Right renal cortex interstitium (tissue), 3 donors: ENCODE measurements at places on chromosomes 2 and 18. TPM values are rescaled to one million over a fixed set of nuclear protein-coding genes. Genes with fewer than 3 reads are reported as not detected.

DNA sequence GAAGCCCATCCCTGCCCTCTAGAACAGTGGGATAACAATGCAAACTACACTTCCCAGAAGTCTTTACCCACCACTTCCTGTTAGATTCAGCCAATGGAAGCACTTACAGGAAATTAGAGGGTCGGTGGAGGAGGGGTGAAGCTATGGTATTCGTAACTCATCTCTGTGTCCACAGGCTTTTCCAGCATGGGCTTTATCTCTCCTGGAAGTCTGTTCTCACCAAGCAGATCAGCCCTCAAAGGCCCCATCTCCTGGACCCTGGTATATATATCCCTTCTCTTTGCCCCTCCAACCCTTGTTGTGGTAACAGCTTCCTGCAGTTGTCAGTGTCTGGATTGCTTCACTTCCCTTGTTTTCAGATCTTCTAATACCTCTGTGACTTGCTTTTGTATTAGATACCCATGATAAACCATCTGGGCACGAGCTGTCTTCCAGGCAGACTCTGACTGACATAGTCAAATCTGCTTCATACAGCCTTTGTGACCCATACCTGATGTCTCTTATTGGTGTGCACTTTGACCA, 475.0 kb upstream of the POU3F3 start:
- DNase-seq: peak; percentile 46

DNA sequence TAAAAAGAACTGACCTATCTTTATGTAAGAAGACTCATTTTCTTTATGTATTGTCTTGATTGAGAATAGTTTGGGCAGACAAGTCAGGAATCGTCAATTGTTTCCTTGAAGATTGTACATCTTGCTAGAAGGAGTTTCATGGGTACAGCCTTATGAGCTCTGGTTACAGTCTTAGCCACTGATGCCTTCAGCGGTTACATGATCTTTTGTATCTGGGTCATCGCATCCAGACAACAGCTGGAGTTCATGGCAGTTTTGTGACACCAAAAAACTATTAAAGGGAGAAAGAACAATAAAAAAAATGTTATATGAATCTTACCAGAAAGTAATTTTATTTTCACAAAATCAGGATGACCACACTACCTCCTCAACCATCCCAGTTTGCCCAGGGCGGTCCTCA, 520.5 kb upstream of the CDH7 start:
- DNase-seq: peak; percentile 24

The CBLN2 gene
- 10.1 TPM for polyA plus RNA-seq

GRCh38 chr2:178195390-178196166, 1.3 kb downstream of the OSBPL6 start:
- no peak for DNase-seq

GRCh38 chr2:102717308-102718018, 44.4 kb upstream of the TMEM182 start:
- no peak for DNase-seq
